Natural killer cell treated with Interleukin-12 subunit alpha and Interleukin-12 subunit beta and Interleukin-15 and Interleukin-18, amount 100 ng/mL, for 72 hours (primary cell): ENCODE measurements at places on chromosomes 2 and 18. TPM values are rescaled to one million over a fixed set of nuclear protein-coding genes. Genes with fewer than 3 reads are reported as not detected.

Gene ASTL
- not detected for total RNA-seq

Gene IRS1
- 0.21 TPM for total RNA-seq

Gene ST8SIA5
- total RNA-seq = 0.17 TPM

Gene EXOC6B
- total RNA-seq = 10.8 TPM

- H3K27me3 ChIP-seq = peaks cover 14% of the 10 kb centered on the region
- H3K36me3 ChIP-seq = no peaks in the 10 kb centered on the region
- no peak for DNase-seq
- H3K4me1 ChIP-seq = no peaks in the 10 kb centered on the region
- no peak overlapping the region for H3K4me3 ChIP-seq
Observed at GRCh38 chr2:19675856-19676460, 225.8 kb downstream of the TTC32 start.

DNA sequence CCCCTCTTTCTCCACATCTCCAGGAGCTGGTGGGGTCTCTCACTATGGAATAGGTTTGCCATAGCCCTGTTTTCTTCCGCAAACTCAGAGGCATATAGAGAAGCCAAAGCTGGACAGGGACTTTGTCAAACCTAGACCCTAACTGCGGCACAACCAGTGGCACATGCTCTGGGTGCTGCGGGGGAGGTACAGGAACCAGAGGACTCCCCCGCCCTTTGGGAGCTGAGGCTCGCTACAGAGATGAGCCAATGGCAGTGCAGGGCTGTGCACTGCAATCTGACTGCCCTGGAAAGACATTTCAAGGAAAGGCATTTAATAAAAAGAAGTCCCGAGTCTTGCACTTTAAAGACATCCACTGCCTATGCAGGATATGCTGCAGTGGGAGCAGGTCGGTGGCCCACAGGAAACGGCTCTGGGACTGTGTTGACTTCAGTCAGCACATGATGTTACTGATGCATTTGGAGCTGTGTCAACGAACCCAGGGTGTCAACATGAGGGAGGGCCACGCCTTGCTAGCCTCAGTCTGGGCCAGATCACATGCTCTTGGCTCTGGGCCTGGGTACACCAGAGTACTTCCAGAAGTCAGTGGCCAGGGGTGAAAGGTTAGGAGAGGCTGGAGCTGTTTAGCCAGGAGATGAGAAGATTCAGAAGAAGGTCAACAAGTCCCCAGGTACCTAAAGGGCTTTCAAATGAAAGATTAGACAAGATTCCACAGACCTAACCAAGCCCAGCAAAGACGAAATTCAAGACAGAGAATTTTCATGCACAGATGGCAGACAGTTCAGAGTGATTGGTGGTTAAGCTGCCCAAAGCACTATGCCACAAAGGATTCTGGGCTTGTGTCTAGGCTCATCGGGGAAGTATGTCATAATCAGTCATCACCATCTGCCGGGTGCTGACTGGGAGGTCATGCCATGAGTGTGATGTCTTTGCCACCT is 8.2 kb downstream of the SLC35F6 start:
- no peaks in the 10 kb centered on the region for H3K27me3 ChIP-seq
- no peak for DNase-seq
- peaks cover 6% of the 10 kb centered on the region for H3K36me3 ChIP-seq
- H3K4me3 ChIP-seq = peak overlapping the region; percentile 47
- peaks cover 38% of the 10 kb centered on the region for H3K4me1 ChIP-seq

- no peak overlapping the region for H3K27ac ChIP-seq
- H3K4me1 ChIP-seq = no peaks in the 10 kb centered on the region
- no peak for DNase-seq
- H3K27me3 ChIP-seq = no peaks in the 10 kb centered on the region
- no peaks in the 10 kb centered on the region for H3K36me3 ChIP-seq
Observed at GRCh38 chr2:150587547-150588505, 100.4 kb upstream of the RND3 start.
